T-helper 1 cell (primary cell): ENCODE measurements at places on chromosomes 1 and 21.

GRCh38 chr21:45142469-45143308 lies 68.3 kb downstream of the ADARB1 start:
- DNase-seq, result no peak

GRCh38 chr1:90850181-90850897 lies 133.2 kb upstream of the BARHL2 start:
- no peak for DNase-seq

- no peak for DNase-seq
These were observed 160.7 kb downstream of the SDCCAG8 start for GRCh38 chr1:243416495-243416894.

DNA sequence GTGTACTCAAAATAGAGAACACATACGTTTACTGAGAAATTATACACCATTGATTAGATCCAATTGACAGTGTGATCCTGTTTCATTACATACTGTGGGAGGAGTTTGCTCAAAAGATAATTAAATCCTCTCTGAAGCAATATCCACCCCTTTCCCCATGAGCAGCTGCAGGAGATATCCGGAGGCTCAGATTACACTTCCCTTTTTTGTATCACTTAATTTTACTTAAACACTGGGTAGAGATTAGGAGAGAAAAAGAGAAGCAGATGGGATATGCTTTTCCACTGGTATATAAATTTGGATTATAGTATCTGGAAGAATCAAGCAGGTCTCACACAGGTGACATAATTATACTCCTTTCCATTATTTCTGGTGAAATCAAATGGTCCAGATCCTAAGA lies 333.3 kb upstream of the ZRANB2 start:
- no peak for DNase-seq

GRCh38 chr1:97870589-97870988 lies 50.2 kb downstream of the DPYD start:
- no peak for DNase-seq

DNA sequence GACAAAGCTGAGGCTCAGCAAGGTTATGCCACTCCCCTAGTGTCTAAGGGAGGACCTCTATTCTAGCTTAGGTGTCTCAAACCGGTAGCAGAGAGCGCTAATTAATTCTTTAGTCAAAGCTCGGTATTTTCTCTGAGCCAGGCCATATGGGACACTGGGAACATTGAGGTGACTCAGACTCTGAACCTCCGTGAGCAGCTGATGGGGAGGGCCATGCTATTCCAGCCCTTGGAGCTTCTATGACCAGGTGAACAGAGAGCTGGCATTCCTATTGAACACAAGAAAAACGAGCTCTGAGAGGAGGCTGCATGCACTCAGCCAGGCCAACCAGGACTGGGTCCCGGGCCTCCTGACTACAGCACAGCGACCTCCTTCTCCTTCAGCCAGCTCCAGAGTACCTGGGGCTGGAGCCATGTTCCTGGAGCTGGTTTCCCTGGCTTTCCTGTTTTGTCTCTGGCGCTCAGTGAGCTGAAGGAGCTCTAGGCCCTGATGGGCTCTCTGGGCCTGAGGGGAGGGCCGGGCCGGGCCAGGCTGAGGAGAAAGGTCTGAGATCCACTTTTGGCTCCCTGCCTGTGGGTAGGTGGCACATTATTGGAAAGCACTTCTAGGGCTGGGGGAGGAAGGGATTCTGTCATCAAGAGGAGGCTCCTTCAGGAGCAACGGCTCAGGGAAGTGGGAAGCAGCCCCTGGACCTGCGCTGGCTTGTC lies 37.0 kb downstream of the SLC9A1 start:
- no peak for DNase-seq

DNA sequence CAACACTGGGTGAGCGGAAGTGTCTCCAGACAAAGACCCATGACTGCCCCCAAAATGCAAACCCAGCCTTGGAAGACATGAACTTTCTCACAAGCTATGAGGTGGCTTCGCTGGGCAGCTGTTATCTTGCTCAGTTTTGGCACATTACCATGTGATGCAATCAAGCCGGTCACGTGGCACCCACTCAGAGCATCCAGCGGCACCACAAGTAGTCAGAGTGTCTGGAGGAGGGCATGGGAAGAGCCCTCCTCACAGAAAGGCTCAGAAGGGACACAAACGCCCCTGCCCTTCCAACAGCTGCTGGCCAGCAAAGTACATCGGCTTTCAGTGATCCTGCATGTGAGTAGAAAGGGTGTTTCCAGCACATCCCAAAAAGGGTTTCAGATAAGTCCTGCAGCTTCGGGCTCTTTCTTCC lies 145.5 kb upstream of the IRF2BP2 start:
- DNase-seq, result no peak

GRCh38 chr1:168830562-168830961 lies 101.6 kb upstream of the DPT start:
- no peak for DNase-seq

- DNase-seq, result no peak
These were observed at the start of gene RHOC for GRCh38 chr1:112706505-112707220. Gene RHOC (minus strand): TSS chr1:112707127. CDS start chr1:112703799, 3,328 bp downstream.

- DNase-seq, result no peak
These were observed 7.9 kb upstream of the TNNT2 start for GRCh38 chr1:201385299-201385891.

DNA sequence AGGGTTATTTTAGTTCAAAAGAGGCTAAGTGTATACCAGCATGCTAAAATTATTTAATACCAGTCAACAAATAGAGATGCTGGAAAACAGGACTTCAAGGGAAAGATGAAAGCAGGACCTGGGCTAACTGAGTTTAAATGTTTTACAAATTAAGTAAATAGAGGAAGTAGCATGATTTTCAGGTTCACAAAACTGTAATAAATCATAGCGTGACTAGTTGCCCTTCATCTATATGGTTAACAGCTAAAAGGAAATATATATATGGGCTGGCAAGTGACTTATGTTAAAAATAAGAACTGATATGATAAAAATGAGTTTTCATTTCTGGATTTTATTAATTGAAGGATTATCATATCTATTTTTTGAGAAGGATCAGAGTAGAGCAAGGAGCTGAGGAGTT lies 25.6 kb downstream of the DPYD start:
- DNase-seq, result no peak

- no peak for DNase-seq
These were observed 92.3 kb downstream of the DMRTB1 start for GRCh38 chr1:53551428-53551995.

- DNase-seq, result no peak
These were observed 3.1 kb downstream of the IL6R start for GRCh38 chr1:154408174-154408777.

DNA sequence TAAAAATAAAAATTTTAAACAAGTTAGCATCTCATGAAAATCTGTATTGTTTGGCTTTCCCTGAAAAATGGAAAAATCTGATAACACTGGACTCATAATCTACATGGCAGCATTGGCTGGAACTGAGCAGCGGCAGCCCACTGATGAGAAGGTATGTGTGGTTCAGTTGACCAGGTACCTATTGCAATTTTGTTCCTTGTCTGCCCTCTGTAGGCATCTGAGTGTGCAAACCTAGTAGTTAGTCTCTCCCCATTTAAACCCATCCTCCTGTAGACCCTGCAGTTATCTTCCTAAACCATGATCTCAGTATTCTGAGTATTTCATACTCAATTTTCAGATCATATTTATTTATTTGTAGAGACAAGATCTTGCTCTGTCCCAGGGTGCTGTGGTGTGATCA lies 59.4 kb upstream of the SERBP1 start:
- DNase-seq, result no peak

GRCh38 chr1:170303034-170303433 lies 157.3 kb downstream of the NTMT2 start:
- DNase-seq, result no peak

GRCh38 chr1:3029991-3030662 lies 8.9 kb downstream of the ACTRT2 start:
- DNase-seq, result no peak

- no peak for DNase-seq
These were observed 28.2 kb downstream of the PRDM2 start for GRCh38 chr1:13728091-13728715.

GRCh38 chr1:102842606-102843005 lies 265.7 kb downstream of the COL11A1 start:
- no peak for DNase-seq

DNA sequence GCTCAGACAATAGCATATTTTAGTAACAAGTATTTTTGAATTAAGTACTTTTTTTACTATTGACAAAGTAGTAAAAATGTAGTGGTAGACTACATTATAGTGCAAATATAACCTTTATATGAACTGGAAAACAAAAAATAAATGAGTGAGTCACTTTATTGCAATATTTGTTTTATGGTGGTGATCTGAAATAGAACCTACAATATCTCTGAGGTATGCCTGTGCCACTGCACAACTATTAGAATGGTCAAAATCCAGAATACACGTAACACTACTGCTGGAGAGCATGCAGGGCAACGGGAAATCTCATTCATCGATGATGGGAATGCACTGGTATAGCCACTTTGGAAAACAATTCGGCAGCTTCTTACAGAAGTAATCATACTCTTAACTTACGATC lies 349.0 kb upstream of the NCAM2 start:
- no peak for DNase-seq

DNA sequence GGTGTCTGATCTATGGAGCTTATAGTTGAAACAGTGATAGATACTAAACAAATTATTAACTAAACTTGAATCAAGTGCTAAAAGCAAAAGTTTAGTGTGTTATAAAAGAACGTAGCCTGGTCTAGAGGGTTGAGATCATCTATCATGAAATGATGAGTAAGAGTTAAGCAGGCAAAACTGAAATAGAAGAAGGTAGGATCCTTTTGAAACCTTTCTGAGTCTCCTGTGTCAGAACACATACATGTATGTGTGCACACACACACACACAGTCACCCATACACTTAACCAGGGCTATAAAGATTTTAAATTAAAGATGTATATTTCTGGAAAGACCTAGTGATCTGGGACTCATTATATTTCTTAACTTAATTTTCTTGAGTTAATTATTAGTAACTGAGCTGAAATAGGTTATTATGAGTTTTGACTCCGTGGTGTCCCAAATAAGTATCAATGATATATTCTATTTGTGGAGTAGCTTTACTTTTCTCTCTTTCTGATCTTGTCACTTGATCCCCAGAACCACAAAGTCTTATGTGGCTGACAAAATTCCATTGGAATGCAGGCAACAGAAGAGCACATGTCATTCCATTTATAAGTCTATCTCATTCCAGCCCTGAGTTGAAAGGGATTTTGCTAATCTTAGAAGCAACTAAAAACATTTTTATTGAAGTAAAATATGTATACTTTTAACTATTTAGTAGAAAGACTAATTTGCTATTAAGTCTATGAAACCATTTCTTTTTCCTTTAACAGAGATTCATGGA lies 70.7 kb downstream of the PRRX1 start:
- no peak for DNase-seq

GRCh38 chr1:155850345-155850744 lies 6.7 kb downstream of the GON4L start:
- no peak for DNase-seq

- no peak for DNase-seq
These were observed 619 bp downstream of the BCL9 start for GRCh38 chr1:147541672-147542568.

GRCh38 chr1:3511306-3511705 lies 56.8 kb downstream of the ARHGEF16 start:
- no peak for DNase-seq

DNA sequence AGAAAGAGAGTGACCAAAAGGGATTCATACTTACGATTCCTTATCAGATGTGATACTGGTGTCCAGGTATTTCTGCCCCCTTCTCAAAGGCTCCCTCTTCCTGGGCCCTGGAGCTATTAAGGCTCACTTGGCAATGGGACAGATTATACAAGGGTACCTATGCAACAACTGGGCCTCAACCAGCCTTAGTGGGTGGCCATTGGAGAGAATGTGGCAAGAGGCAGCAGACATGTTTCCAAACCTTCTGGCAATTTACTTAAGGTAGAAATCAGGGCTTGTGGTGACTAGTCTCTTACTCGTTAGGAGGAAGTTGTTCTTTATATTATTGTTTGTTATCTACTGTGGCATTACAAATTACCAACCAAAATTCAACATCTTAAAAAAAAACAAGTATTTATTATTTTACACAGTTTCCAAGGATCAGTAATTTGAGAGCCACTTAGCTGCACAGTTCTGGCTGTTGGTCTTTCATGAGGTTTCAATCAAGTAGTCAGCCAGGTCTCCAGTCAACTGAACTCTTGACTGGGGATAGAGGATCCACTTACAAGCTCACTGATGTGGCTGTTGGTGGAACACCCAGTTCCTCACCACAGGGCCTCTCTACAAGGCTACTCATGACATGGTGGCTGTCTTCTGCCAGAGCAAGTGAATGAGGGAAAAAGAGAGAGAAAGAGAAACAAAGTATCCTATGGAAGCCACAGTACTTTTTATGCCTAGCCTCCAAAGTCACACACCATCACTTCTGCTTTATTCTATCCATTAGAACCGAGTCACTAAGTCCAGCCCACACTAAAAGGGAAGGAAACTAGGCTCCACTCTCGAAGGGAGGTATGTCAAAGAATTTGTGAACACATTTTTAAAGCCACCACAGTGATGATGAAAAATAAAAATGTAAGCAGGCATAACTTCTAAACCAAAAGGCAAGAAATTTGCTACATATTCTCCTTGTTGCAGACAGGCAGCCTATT lies 10.7 kb downstream of the ZNF648 start:
- no peak for DNase-seq

GRCh38 chr1:81432059-81432458 lies 368.7 kb upstream of the ADGRL2 start:
- no peak for DNase-seq
